ENCODE measurements at places on chromosomes 7 and 10. TPM values are rescaled to one million over a fixed set of nuclear protein-coding genes. Genes with fewer than 3 reads are reported as not detected.

SCART1 gene
- 3.6 TPM for polyA plus RNA-seq

RAB19 gene
- polyA plus RNA-seq = not detected

VSIR gene
- polyA plus RNA-seq = 11.0 TPM

PLXDC2 gene
- polyA plus RNA-seq = 45.3 TPM

OR6V1 gene
- polyA plus RNA-seq = not detected

ATP6V0A4 gene
- polyA plus RNA-seq = 68.6 TPM

AVPI1 gene
- polyA plus RNA-seq = 5.0 TPM

All from left renal pelvis (tissue), 4 donors.